COLO829 (cell line): ENCODE measurements at places on chromosomes 7 and 10.

DNA sequence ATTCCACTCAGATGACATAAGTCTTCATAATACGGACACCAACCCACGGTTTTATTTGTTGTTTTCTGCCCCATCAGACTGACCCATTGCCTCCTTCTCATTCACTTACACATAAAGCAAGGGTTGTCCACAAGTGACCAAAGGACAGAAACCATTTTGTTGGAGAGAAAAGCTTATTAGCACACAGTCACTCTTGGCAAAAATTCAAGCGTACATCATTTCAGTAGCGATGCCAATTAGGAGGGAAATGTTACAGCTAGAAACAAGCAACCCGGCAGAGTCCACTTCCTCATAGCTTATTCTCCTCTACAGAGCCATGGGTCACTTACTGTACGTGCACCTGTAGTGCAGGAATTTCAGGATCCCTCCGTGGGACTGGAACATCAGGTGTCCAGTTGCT lies 23.0 kb downstream of the ABLIM1 start:
- DNase-seq, result no peak

- no peak for DNase-seq
Observed at GRCh38 chr10:79024296-79024695, 44.5 kb upstream of the ZMIZ1 start.

GRCh38 chr10:100746784-100747455 lies 1.5 kb downstream of the PAX2 start:
- no peak for DNase-seq

GRCh38 chr7:106485919-106486318 lies 175.0 kb downstream of the CCDC71L start:
- no peak for DNase-seq

- DNase-seq, result no peak
Observed at GRCh38 chr10:62244785-62245467, 23.7 kb downstream of the RTKN2 start.

- DNase-seq, result no peak
Observed at GRCh38 chr10:29886299-29886698, 173.1 kb downstream of the JCAD start.
